ENCODE measurements at places on chromosomes 12 and 14.

GRCh38 chr14:51298895-51299294 lies 58.8 kb downstream of the TMX1 start:
- no peak for DNase-seq

DNA sequence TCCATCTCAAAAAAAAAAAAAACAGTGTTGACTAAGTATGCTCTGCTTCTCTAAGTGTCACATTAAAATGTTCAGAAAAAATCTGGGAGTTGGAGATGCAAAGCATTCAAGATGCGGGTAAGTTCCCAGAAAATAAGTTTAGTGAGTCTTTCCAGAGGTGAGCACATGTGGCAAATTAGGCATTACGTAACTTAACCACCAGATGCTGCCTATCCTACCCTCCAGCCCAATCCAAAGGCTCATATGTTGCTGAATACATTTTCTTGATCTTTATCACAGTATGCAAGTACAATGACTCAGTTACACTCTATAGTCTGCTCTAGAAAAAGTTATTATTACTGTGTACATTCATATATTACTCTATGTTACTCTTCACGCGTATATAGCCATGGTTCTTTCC lies 3.6 kb downstream of the SLC2A14 start:
- no peak for DNase-seq

DNA sequence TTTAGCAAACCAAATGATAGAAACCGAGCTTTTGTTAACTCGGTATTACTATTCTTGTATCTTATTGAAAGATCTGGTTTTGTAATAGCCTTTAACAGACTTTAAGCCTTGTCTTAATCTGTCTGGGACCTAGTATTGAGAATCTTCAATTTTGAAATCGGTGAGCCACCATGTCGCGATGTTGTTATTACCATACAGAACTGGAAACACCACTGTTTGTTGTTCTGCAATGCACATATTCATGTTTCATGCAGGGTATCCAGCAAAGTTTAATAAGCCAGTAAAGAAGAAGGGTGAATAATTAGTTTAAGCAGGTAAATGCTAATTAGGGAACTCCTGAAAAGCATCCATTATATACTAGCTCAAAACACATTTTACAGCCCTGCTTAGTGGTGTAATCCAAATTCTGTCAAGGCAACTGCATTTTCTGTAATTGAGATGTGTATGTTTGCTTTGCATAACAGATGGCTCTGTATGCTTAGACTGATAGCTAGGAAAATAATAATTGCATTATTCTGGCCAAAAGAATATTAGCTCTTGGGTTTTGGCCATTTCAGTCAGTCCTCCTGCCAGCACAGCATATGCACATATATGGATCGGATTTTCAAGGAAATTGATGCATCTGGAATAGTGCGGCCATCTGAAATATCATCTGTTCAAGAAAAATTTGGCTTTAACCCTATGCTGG lies 389.2 kb downstream of the EGLN3 start:
- DNase-seq: no peak

- no peak for DNase-seq
These were observed 146.6 kb downstream of the CRADD start for GRCh38 chr12:93823616-93824391.

DNA sequence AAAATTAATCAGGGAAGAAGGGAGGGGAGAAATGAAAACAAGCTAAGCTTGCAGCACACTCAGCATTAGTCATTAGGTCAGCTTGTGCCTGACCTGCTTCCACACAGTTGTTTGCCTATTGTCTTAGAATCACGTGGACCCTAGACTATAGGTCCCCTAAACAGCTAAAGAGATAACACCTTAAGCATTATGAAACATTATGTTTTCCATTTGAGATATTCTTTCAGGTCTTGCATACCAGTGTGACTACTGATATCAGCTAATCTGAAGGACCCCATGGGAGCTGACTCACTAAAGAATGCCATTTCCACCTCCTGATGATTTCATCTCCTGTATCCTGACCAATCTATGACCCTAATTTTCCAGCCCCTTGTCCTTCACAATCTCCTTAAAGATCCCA lies 154.1 kb upstream of the FUT8 start:
- DNase-seq: peak; percentile 77

DNA sequence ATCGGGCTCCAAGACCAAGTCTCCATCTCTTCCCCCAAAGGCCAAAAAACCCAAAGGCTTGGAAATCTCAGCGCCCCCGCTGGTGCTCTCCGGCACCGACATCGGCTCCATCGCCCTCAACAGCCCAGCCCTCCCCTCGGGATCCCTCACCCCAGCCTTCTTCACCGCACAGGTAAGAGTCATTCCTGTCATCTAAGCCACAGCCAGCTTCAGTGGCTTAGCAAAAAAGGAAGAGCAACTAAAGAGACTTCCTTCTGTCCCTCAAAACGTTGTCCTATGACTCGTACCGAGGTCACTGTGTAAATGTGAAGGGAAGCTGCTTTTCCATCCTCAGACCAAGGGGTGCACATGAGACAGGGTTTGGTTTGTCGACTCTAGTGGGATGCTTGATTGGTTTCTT lies 53.4 kb downstream of the ELK3 start:
- DNase-seq: no peak

DNA sequence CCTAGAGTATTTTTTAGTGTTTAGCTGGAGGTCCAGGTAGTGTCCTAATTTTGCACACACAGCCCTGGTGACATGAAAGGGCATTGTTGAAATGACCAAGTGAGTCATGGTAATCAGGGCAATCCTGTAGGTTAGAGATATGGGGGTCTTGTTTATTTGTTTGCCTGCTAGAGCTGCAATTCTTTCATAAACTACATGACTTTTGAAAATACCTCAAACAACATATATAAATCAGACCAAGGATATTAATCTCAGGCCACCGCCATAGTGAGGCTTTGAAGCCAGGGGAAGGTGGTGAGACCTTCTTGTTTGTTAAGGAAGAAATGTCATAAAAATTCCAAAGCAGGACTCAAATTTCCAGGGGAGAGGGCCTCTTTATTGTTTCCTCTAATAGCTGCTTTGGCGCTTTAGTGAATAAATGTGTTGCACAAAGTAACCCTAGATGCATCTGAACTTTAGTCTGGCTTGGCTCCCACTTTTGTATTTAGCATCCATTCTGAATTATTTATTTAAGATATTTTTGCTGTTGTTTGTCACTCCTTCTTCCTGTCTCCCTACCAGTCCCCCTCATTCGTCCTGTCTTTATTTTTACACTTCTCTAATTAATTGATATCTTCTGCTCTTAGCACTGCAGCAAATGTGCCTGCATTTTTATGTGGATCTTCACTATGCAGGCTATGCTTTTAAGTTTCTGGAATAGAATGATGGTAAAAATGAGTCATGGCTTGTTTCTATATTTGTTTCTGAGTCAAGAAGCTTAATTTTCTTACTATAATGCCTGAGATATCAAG lies 430.3 kb downstream of the RAD51B start:
- peak; percentile 74 for DNase-seq

- no peak for DNase-seq
These were observed 9.5 kb downstream of the PHETA1 start for GRCh38 chr12:111359231-111359913.

DNA sequence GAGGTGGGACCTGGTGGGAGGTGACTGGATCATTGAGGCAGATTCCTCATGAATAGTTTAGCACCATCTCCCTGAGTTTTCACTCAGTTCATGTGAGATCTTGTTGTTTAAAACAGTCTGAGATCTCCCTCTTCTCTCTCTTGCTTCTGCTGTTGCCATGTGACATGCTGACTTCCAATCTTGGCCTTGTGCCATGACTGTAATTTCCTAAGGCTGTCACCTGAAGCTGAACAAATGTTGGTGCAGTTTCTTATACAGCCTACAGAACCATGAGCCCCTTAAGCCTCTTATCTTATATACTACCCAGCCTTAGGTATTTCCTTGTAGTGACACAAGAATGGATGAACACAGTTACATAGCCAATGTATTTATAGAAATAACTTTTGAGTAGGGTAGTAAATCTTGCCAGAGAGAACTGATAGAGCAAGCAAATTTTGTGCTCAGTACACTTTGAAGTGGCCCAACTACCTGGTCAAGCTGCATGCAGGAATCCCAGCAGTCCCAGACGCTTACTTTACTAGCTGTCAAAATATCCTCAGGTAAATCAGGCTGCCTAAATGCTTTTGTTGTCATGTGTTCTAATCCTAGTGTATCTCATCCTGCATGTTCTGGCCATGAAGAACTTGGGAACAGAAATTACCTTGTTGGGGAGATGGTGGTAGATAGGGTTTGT lies 445.6 kb upstream of the MIS18BP1 start:
- no peak for DNase-seq

DNA sequence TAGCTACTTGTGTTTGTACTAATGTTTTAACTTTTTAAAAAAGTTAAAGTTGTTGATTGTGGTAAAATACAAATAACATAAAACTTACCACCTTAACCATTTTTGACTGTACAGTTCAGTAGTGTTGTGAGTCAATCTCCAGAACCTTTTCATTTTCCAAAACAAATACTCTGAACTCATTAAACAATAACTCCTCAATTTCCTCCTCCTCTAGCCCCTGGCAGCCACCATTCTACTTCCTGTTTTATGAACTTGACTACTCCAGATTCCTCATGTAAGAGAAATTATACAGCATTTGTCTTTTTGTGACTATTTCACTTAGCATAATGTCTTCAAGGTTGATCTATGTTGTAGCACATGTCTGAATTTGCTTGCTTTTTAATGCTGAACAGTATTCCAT lies 299.1 kb upstream of the AMIGO2 start:
- no peak for DNase-seq

DNA sequence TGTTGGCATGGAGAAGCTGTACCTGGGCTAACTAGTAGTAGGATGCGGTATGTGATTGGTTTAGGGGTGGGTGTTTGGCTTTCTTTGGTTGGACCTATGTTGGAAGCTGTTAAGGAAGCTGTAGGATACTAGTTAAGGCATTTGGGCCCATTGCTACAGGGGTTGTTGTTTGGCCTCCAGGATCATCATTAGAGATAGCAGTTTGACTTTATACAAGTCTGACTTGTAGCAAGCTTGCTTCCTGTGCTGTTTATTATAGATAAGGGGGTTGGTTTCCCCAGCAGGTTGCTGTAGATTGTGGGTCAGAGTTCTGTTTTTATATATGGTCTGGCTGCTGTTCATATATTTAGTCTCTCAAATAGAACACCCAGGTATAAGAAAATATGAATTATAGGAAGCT lies 1.4 kb upstream of the PRIM1 start:
- DNase-seq: no peak

GRCh38 chr14:95217391-95217900 lies 60.1 kb upstream of the DICER1 start:
- DNase-seq: no peak

- no peak for DNase-seq
These were observed 2.8 kb downstream of the FGD6 start for GRCh38 chr12:95214466-95214865.

Data from HCT116 (cell line).